ENCODE measurements at places on chromosomes 5 and 9.

DNA sequence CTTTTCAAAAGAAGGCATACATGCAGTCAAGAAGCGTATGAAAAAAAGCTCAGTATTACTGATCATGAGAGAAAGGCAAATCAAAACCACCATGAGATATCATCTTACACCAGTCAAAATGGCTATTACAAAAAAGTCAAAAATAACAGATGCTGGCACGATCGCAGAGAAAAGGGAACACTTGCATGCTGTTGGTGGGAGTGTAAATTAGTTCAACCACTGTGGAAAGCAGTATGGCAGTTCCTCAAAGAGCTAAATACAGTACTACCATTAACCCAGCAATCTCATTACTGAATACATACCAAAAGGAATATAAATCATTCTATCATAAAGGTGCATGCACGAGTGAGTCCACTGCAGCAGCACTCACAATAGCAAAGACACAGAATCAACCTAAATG is 24.5 kb downstream of the RETREG1 start:
- no peak for DNase-seq

GRCh38 chr5:61559146-61559545 is 227.1 kb downstream of the ZSWIM6 start:
- DNase-seq: no peak

- DNase-seq: no peak
Measured at GRCh38 chr5:159849437-159850083, 66.7 kb upstream of the ADRA1B start.

GRCh38 chr9:132534832-132535231 is 47.6 kb upstream of the BARHL1 start:
- DNase-seq: no peak

DNA sequence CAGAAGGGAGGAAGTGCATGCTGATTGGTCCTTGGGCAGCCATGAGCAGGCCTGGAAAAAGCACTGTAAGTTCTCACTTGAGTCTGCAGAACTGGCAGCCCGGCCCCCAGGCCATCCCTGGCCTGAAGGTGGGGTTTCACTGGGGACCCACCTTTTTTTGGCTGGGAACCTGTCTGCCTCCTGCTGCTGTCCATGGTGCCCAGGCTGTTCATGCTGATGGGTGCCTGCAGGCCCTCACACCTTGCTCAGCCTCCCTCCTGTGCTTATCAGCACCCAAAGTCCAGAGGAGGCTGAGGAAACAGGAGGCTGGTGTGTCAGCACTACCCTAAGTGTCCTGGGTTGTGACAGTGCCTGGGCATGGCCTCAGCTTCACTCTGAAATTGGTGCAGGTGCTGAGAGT is 134.4 kb upstream of the SPRY4 start:
- DNase-seq: no peak

DNA sequence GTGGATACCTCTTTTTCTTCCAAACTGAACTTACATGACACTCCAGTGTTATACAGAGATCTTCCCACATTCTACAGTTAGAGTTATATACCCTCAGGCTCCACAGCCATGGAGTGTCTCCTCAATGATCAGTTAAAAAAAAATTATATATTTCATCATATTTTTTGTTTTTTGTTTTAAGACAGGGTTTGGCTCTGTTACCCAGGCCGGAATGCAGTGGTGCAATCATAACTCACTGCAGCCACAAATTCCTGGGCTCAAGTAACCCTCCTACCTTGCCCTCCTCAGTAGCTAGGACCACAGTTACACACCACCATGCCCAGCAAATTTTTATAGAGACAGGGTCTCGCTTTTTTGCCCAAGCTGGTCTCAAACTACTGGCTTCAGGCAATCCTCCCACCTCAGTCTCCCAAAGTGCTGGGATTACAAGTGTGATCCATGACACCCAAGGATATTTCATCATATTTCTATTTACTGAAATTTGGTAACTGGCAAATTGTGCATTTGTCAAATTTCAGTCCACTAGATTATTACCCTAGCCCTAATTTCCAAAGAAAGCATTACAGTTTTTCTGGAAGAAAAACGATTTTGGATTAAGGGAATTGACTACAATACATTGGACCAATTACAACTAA is 18.1 kb upstream of the SCAI start:
- DNase-seq: no peak

GRCh38 chr9:6667633-6668280 is 22.2 kb upstream of the GLDC start:
- no peak for DNase-seq

- DNase-seq: no peak
Measured at GRCh38 chr9:115411516-115411915, 293.6 kb upstream of the TNC start.

- DNase-seq: peak; percentile 54
Measured at GRCh38 chr9:6715755-6716643, 41.8 kb upstream of the KDM4C start.

DNA sequence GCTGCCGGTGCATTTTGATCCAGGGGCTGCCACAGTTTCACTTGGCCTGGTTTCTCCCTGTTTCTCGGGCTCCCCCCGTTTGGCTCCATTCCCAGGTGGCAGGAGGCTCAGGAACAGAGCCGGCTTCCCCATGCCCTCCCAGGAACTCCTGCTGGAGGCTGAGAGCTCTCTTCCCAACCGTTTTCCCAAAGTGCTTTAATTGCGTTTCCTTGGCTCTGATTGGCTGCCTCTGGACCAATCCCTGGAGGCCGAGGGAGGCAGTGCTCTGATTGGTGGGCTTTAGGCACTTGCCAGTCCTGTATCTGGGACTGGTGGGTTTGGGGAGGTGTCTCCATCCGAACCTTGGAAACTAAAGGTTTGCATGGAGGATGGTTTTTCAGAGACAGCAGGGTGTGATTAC is 4.9 kb downstream of the TSPAN17 start:
- DNase-seq: no peak

GRCh38 chr5:158855510-158855909 is 244.2 kb downstream of the EBF1 start:
- DNase-seq: no peak

GRCh38 chr5:61408476-61409168 is 76.6 kb downstream of the ZSWIM6 start:
- DNase-seq: peak; percentile 100

DNA sequence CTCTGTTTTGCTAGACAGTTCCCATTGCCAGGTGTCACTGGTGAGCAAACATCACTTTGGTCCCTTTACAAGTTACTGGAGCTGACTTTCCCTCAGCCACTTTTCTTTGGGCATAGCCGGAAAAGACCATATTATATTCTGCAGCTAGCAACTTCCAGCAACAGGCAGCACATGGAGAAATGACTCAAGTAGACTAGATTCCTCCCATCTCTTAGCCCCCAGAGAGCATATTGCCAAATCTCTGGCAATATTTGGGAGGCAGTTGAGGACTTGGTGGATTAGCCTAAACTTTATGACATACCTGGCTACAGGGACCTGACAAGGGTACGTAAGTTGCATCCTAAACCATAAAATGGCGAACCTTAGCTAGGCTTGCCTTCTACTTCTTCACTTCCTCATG is 204.7 kb upstream of the MPDZ start:
- no peak for DNase-seq

DNA sequence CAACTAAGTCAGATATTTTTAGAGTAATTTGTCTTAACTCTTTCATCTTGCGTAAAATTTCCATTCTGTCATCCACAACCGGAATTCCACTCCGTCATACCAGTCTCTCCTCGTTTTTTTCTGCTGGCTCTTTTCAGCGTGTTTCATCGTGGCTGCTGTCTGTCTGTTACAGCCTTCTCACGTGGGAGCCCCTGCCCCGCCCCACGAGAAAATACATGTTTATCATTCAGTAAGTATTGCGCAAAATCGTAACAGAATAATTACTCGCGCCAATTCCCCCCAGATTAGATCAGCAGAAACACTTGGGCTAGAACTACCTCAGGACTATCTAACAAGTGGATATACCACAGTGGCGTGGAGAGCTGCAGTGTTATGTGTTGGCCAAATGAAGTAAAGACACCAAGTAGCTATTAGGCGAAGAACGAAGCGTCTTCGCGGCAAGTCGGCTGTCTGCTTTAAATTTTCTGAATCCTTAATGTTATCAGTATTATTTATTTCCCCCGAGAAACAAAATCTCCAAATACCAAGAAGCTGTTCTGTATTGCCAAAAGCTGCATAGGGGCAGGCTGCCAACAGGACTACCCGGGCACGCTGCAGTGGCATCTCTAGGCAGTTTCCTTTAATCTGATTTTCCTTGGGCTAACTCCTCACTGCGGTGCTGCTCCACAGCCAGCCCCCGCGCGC is 566 bp upstream of the FOCAD start:
- DNase-seq: peak; percentile 62

GRCh38 chr9:107060062-107060461 is 197.1 kb downstream of the ZNF462 start:
- peak; percentile 7 for DNase-seq

- DNase-seq: no peak
Measured at GRCh38 chr5:65101632-65102100, 332.9 kb downstream of the CWC27 start.

DNA sequence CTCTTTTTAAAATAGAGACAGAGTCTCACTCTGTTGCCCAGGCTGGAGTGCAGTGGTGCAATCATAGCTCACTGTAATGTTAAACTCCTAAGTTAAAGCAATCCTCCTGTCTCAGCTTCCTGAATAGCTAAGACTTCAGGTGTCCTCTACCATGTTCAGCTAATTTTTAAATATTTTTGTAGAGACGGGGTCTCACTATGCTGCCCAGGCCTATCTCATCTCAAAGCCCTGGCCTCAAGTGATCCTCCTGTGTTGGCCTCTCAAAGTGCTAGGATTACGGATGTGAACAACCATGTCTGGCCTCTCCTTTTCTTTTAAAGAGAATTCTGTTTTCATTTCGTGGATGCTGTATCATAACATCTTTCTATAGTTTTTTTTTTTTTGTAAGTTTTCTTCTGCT is 11.7 kb downstream of the STX17 start:
- DNase-seq: no peak

DNA sequence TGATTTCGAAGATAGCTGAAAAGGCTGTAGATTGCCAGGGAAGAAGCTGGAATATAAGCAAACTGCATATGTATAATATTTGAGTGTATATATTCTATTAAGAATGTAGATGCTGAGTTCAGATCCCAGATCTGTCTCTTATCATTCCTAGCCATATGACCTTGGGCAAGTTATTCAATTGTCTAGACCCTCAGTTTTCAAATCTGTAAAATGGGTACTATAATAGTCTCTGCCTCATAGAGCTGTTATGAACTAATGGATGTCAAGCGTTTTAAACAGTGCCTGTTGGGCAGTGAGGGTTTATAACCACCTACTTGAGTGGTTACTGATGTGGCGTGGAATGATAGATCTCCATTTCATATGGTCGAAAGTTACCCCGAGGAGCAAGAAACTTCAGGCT is 130.4 kb downstream of the GAS1 start:
- DNase-seq: no peak

DNA sequence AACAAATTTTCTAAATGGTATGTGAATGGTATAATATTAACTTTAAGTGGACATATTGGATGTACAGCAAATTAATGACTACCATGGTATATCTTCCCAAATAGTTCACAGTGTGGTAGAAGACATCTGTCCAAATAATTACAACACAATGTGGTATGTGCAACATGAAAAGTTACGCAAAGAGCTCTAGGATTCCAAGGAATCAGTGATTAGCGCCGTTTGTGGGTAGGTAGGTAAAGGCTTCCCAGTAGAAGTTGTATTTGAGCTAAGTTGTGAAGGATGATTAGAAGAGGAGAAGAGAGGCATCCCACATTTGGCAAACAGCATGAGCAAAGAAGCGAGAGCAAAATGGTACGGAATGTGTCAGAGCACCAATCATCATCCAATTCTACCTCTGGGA is 14.3 kb upstream of the KLF9 start:
- no peak for DNase-seq

GRCh38 chr9:87250205-87250604 is 247.5 kb upstream of the DAPK1 start:
- no peak for DNase-seq

- DNase-seq: no peak
Measured at GRCh38 chr5:106906199-106906598, 764.5 kb downstream of the EFNA5 start.

DNA sequence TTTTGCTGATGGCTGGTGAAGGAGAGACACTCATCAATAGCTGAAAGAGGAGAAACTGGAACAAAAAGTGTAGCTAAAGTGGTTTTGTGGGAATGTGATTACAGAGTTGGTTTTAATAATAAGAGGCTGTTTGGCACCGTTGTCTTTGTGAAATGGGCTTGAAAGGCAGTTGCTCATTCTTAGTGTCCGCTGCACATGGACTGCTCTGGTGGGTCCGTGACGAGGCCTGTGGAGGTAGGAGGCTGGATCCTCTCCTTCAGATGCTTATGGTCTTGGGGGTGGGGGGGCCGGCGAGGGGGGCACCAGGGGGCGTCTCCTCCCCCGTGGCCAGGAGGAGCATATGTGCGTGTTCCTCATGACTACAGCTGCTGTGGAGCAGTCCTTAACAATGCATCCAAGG is 29.8 kb downstream of the FUBP3 start:
- no peak for DNase-seq

GRCh38 chr5:122067390-122067789 is 10.7 kb downstream of the LOX start:
- DNase-seq: no peak

DNA sequence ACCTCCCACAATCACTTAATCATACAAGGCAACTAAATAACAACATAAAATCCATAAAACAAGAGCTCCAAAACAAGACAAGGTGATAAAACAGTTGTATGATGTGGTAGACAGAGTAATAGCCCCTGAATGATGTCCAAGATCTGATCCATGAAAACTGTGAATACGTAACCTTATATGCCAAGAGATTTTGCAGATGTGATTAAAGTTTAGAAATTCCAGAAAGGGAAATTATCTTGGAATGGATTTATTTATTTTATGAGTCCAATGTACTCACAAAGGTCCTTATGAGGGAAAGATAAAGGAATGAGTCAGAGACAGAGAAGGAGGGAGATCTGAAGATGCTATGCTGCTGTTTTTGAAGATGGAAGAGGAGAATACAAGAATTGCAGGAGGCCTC is 1775.7 kb upstream of the C9orf72 start:
- DNase-seq: no peak

- no peak for DNase-seq
Measured at GRCh38 chr9:129079829-129080228, 1.1 kb upstream of the DOLPP1 start.

GRCh38 chr5:95414451-95414850 is 23.3 kb downstream of the FAM81B start:
- no peak for DNase-seq

- DNase-seq: no peak
Measured at GRCh38 chr5:66671305-66671704, 75.1 kb downstream of the MAST4 start.
